GM13976 (cell line): ENCODE measurements at places on chromosomes 1 and 21.

GRCh38 chr1:204736836-204737235, 51.3 kb upstream of the LRRN2 start:
- no peak for DNase-seq

- DNase-seq: peak; percentile 63
Measured at GRCh38 chr1:33349081-33349759, 28.3 kb upstream of the A3GALT2 start.

- DNase-seq: no peak
Measured at GRCh38 chr1:239123260-239123659, 263.1 kb upstream of the CHRM3 start.

- DNase-seq: no peak
Measured at GRCh38 chr1:230575886-230576500, 66.3 kb upstream of the COG2 start.

GRCh38 chr21:25578056-25578961, 29.0 kb downstream of the MRPL39 start:
- no peak for DNase-seq

DNA sequence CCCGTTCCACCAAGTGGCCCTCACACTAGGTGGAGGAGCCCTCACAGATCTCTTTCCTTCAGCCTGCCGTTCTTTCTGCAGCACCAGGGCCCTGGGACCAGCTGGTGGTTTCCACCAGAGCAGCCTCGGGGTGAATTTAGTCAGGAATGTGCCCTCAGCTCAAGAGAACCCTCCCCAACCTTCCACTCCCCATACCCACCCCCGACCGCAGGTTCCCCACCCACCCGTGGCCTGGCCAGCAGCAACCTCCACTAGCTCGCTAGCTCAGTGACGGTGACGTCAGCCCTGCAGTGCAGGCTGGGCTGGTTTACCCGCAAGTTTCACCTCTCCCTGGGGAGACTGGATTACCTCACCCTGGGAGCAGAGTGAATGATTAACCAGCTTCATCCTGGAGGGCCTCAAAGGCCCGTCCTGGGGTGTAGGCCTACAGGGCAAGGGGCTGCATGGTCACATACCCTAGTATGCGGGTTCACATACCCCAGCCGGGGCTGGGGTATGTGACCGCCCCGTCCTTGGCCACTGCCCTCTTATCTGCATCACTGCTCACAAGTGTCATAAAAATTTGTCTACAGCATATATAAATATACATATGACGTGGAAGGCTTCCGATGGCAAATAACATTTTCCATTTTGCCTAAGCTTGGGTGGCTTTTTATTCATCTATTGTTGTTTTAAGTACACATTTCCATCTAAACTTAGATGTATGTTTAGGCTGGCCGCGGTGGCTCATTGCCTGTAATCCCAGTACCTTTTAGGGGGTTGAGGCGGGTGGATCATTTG, 24.5 kb downstream of the ELF3 start:
- peak; percentile 64 for DNase-seq

DNA sequence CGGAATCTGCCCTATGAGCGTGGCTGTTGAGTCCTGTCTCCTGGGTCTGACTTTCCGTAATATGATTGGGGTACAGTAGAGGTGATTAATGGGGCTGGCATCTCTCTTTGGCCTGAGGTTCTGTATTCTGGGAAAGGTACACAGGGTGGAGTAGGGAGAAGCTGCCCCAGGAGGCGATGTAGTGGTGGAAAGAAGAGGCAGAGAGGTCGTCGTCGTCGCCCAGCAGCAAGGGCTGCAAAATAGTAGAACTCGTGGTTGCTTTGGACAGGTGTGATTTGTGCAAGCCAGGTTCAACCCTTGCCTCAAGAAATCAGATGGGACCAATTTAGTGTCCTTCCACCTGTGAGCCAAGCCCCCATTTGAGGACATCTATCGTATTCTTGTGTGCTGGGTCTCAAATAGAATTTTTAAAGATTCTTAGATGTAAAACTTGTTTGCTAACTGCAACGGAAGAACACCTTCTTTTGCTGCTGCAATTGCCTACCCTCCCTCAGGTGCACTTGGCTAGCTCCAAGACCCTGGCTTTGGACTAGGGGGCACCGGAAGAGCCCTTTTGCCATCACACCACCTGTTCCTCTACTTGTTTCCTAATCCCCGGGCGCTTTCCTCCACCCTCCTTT, 1.3 kb upstream of the HMGN2 start:
- DNase-seq: no peak

GRCh38 chr1:115755456-115756370, 12.8 kb downstream of the CASQ2 start:
- no peak for DNase-seq
